ENCODE measurements at places on chromosomes 7 and 10. TPM values are rescaled to one million over a fixed set of nuclear protein-coding genes. Genes with fewer than 3 reads are reported as not detected.
A peak's percentile ranks its signal among the peaks of the same experiment; 100 is the strongest.

GRCh38 chr7:141410353-141411000 is 140.7 kb upstream of the AGK start:
- DNase-seq = no peak

DNA sequence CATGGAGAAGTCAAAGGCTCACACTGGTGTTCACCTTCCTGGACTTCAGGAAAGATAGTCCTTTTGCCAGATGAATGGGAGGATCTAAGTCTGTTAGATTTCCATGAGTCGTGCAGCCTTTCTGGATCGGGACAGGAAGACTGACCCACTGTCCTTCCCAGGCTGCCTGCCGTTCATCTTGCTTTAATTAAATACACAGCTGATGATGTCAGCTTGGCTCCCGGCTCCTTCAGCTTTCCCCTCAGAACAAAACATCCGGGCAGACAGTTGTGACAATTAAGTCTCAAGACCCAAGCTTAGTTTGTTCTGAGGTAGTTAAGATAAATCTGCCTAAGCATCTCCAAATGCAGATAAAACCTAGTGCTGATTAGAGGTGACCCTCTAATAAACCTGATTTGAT is 58.6 kb downstream of the AUTS2 start:
- DNase-seq = peak; percentile 58

- DNase-seq = no peak
Measured at GRCh38 chr7:36088966-36089365, 64.1 kb upstream of the EEPD1 start.

DNA sequence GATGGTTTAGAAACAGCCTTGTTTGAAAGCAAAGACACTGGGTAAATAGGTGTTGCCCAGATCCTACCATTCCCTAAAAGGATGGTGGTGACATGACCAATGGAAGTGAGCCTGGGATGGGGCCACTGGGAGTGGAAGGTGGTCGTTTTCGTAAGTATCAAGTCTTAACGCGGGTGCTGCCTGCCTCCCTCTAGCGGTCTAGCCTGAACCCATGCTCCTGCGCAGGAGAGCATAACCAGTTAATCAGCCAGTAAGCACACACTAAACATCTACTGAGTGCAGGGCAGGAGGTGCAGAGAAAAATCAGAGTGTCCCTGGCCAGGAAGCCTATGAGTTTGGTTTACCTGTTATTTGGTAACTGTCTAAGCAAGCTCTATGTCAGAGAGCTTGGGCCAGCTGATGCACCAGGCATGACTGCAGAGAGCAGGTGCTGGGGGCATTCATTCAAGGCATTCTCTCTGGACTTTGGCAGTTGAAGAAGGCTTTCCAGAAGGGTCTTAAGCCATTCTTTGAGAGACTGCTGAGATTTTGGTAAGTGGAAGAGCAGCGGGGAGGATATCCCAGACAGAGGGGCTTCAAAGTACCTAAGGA is 930 bp downstream of the GARIN1A start:
- DNase-seq = no peak

DNA sequence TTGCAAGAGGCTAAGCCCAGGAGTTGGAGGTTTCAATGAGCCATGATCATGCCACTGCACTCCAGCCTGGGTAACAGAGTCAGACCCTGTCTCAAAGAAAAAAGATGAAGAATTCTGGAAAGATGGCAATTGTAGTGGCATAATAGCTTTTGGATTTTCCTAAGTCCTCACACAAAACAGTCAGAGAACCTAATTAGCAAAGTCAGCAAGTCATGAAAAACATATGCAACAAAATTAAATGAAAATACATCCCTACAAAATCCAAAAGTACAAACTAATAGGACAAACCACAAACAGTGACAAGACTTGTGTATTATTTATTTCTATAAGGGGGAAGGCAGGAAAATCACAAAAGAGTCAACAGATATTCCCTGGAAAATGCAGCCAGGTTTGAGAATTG is 362.3 kb upstream of the PLXDC2 start:
- no peak for DNase-seq

DNA sequence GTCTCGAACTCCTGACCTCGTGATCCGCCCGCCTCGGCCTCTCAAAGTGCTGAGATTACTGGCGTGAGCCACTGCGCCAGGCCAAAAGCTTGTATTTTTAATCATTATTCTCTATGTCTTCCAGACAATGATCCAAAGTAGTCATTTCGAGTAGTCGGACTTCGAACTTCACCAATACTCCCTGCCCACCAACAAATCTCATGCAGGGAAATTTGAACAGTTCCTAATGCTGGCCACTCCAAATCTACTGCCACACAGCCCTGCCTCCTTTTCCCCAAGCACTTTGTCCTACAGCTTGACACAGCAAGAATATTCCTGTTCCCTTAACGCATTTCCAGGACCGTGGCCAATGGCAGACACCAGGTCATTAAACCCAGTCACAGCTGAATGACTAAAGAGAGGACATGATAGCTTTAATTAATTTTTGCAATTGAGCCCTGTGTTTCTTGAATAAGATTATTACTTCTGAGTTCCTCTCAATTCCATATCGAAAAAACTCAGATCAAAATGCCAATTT is 142.3 kb upstream of the NRP1 start:
- DNase-seq = no peak

LRIT1 gene
- not detected for polyA plus RNA-seq

MMD2 gene
- polyA plus RNA-seq = not detected

ZNF485 gene
- 2.0 TPM for polyA plus RNA-seq
